ENCODE measurements at places on chromosomes 13 and 19.

DNA sequence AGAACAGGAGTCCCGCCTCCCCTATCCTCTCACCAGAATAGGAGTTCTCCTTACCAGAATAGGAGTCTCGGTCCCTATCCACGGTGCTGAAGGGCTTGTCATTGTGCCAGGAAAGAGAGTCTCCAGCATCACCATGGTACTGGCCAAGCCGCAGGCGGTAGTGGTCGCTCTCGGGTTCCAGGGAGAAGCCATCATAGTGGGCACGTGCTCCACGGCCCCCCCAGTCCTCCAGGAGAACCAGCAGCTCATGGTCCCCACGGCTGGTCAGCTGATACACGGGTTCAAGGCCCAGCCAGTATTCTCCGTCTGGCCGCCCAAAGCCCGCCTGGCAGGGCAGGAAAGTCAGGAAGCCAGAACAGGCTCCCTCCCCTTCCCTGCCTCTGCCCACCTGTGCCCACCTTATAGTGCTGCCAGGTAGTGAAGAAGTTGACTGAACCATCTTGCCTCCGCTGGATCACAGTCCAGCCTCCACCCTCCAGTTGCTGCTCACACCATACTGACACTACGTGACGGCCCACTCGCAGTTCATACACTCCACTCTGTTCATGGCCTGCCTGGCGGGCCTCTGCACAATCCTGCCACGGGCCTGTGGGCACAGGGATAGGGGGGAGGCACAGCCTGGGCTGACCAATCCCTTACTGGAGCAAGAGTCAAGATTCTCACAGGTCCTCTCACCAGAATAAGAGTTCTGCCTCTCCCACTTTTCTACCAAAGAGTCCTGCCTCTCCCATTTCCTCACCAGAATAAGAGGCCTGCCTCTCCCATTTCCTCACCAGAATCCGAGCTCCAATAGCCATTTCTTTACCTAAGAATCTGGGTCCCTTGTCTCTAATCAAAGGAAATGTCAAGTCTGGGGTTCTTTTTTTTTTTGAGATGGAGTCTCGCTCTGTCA lies 7.4 kb downstream of the SHFL start:
- no peak for DNase-seq

DNA sequence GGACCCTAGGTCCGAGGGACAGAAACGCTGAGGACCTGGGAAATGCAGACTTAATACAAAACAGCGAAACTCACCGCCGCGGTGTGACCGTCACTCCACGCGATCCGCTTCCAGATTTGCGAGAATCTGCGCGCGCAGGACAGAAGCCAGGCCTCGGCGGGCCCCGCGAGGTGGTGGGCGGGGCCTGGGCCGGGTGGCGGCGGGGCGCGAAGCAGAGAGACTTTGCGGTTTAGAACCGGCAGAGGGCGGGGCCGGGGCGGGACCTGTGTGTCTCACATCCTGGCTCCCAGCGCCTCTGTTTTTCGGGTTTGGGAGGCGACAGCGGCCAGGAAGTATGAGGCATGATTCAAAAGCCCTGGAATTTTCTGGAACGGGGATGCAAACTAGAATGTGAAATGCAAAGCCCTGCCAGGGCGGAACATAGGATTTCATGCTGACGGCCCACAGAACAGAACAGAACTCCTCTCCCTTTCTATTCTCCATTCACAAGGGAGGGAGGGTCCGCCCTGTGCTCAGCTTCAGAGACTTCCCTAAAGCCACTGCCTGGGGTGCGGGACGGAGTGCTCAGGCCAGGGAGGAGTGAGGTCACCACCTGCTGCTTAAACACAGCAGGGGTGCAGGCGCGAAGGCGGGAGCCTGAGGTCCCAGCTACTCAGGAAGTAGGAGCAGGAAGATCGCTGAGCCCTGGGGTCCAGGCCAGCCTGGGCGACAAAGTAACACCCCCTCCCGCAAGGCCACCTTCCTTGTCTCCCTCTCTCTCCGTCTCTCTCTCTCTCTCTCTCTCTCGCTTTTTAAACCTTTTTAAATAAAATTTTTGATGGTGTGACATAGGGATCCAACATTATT lies 44.3 kb downstream of the ZNF611 start:
- DNase-seq, result peak; percentile 87

DNA sequence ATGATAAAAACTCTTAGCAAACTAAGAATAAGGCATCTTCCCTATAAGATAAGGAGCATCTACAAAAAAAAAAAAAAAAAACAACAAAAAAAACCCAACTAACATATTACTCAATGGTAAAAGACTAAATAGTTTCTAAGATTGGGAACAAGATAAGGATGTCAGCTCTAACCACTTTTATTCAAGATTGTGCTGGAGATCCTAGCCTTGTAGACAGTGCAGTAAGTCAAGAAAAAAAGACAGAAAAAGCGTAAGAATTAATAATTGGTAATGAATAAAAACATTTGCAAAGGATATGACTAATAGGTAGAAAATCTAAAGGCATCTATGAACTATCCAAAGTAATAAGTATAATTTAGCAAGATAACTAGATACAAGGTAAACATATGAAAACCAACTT lies 33.0 kb downstream of the ZIC2 start:
- no peak for DNase-seq

GRCh38 chr13:30915691-30916541 lies 9.8 kb downstream of the MEDAG start:
- DNase-seq, result no peak

- no peak for DNase-seq
Observed at GRCh38 chr13:75355609-75356008, 126.4 kb downstream of the TBC1D4 start.

GRCh38 chr13:74104661-74105275 lies 29.4 kb downstream of the KLF12 start:
- DNase-seq, result no peak

GRCh38 chr13:101649488-101650126 lies 197.1 kb downstream of the ITGBL1 start:
- no peak for DNase-seq

- no peak for DNase-seq
Observed at GRCh38 chr13:98468361-98468760, 108.5 kb downstream of the STK24 start.

GRCh38 chr13:39776439-39776838 lies 121.0 kb downstream of the COG6 start:
- no peak for DNase-seq

GRCh38 chr19:45402298-45403061 lies 2.4 kb downstream of the PPP1R13L start:
- peak; percentile 32 for DNase-seq

DNA sequence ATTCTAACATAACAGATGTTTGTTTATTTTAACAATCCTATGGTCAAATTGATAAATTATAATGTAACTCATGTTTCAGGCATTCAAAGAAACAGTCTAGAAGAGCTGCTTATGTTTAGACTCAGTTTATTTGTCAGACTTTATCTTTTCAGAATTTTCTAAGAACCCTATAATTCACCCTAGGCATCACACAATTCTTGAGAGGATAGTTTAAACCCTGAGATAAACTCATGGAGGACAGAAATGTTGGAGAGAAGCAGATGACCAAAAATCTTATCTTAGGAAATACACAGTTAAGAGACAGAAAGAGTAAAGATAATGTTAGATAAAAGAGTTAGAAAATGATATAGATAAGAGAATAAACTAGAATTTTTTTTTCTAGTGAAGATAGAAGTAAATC lies 1185.7 kb upstream of the SLC10A2 start:
- no peak for DNase-seq

- no peak for DNase-seq
Observed at GRCh38 chr13:38602266-38602665, 84.6 kb upstream of the FREM2 start.

- DNase-seq, result no peak
Observed at GRCh38 chr13:44796597-44797490, 192.4 kb downstream of the NUFIP1 start.

DNA sequence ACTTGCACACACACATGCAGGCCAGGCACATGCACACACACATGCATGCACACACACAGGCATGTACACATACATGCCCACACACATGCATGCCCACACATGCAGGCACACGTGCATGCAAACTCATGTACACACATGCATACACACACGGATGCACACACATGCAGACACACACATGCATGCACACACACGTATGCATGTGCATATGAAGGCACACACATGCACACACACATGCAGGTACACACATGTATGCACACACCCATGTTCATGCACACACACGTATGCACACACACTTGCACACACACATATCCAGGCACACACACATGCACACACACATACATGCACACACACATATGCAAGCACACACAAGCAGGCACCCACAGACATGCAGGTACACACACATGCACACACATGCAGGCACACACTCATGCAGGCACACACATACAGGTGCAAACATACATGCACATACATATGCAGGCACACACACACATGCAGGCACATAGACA lies 278.1 kb downstream of the LHFPL6 start:
- no peak for DNase-seq

GRCh38 chr13:50531917-50532899 lies 311.3 kb downstream of the DLEU7 start:
- no peak for DNase-seq

GRCh38 chr19:28103921-28104320 lies 1109.0 kb downstream of the UQCRFS1 start:
- no peak for DNase-seq

DNA sequence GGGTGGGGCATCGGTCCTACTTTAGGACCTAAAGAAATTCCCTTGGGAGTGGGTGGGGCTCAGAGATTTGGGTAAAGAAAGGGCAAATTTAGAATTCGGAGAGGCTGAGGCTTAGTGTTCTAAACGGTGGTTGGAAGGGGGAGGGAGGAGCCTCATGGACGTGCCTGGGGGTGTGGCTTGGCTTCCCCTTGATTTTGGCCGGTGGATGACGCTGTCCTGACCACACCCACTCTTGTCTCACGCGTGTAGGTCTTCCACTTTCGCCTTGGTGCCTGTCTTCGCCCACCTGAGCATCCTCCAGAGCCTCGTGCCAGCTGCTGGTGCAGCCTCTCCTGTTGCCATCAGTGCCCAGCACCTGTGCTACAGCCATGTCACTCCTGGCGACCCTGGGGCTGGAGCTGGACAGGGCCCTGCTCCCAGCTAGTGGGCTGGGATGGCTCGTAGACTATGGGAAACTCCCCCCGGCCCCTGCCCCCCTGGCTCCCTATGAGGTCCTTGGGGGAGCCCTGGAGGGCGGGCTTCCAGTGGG lies 1.2 kb upstream of the NUP62 start:
- DNase-seq, result peak; percentile 8
